AML-193 (cell line): ENCODE measurements at places on chromosomes 1 and 21.

- DNase-seq, result no peak
These were observed 127.8 kb downstream of the TBX19 start for GRCh38 chr1:168408539-168408865.

DNA sequence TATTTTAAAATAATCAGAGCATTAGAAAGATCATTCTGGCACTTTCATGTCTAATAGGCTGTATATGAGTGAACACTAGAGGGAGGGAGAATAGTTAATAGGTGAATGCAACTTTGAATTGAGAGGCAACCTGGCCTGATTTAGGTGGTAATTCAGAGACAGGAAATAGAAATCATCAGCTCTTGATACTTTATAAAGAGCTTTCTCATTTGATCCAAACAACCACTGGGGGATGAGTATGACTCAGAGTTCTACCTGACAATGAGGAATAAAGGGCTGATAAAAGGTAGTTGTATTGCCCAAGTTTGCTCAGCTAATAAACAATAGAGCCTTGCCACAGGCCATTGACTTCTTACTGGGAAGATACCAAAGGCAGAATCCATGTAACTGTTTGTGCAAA is 5.2 kb upstream of the FAM89A start:
- no peak for DNase-seq

GRCh38 chr21:35506352-35506751 is 457.2 kb upstream of the RUNX1 start:
- DNase-seq, result no peak

GRCh38 chr1:59089922-59090457 is 206.9 kb upstream of the FGGY start:
- no peak for DNase-seq

DNA sequence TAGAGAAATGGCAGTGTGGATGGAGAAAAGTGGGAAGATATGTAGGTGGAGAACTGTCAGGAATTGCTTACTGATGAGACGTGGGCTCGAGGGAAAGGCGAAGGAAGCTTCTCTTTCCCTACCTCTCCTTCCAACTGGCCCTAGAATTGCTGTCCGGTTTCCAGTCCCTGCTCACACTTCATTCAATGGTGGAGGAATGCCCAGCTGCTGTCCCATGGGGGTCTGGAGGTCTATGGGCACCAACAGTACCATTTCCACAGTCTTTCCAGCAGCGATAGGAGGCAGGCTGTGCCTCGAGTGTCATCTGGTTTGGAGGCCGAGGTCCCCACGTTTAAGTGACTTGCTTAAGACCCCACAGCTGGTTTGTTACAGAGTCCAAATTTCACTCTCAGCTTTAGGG is 31.5 kb upstream of the CD1D start:
- no peak for DNase-seq

DNA sequence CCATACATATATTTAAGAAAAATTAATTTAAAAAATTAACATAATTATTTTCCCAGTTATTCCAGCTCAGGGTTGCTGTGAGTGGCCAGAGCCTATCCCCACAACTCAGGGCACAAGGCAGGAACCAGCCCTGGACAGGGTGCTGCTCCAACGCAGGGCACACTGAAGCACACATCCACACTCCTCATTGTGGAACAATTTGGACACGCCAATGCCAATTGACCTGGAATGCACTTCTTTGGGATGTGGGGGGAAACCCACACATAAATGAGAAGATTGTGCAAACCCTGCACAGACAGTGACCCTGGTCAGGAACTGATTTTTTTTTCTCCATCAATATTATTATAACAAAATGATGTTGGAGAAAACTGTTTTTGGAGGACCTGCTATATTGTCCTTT is 23.4 kb downstream of the SAMSN1 start:
- no peak for DNase-seq

- DNase-seq, result no peak
These were observed 360.7 kb downstream of the CAMTA1 start for GRCh38 chr1:7145947-7146346.

DNA sequence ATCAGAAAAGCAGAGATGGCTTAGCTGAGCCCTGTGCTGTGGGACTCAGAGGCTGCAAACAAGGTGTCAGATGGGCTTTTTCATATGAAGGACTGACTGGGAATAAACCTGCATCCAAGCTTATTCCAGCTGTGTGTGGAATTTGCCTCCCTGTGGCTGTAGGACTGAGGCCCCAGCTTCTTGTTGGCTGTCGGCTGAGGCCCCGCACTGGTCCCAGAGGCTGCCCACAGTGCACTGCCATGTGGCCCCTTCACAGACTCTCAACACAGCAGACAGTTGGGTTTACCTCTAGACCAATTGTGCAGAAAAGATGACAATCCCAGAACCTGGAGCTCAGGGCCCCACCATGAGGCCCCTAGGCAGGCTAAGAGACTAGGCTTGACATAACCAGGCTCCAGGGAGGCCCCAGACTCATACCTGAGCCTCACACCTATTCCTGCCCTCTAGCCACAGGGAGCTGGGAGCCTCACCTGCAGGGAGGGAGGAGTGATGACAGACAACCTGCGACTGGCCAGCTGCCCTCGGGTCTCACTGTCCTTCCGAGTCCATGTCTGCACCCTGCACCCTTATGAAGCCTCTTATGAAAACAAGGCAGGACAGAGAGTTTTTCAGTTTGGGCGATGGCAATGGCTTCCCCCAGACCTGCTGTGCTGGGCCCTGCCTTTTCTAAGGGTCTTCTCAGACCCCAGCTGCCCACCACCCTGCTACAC is 615.5 kb downstream of the NPHP4 start:
- no peak for DNase-seq

DNA sequence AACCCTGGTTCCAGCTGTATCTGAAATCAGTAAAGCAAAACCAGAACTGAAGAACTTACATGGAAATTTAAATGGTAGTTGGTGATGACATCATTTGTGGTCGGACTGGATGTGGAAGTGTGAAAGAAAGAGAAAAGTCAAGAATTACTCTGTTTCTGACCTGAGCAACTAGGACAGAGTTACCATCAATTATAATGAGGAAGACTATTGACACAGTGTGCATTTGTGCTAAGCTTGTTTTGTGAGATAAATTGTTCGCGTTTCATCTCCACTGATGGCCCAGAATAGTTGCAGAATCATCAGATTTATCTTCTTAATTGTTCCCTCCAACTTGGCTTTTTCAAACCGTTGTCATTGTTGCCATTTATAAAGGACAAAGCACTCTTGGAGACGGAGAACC is 410.6 kb upstream of the DEPDC1 start:
- DNase-seq, result no peak

GRCh38 chr1:60727552-60727951 is 354.8 kb upstream of the NFIA start:
- DNase-seq, result no peak

- DNase-seq, result no peak
These were observed 61.4 kb upstream of the FMN2 start for GRCh38 chr1:240030236-240030635.

DNA sequence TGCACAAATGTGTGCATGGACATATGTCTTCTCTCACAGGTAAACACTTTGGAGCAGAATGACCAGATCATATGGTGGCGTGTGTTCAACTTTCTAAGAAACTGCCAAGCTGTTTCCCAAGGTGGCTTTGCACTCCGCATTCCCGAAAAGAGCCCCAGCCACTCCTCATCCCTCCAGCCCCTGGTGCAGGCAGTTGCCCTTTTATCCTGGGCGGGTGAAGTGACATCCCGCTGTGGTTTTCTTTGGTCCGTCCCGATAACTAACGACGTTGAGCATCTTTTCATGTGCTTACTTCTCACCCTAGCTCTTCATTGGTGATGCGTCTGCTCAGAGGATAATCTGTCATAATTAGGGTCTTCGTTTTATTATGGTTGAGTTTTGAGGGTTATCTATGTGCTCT is 612.5 kb downstream of the MATN1 start:
- DNase-seq, result no peak

GRCh38 chr21:42861848-42862400 is 17.4 kb downstream of the WDR4 start:
- DNase-seq, result no peak

- DNase-seq, result peak; percentile 5
These were observed 268.9 kb downstream of the HHAT start for GRCh38 chr1:210597555-210598134.

- no peak for DNase-seq
These were observed 30.2 kb downstream of the LDLRAP1 start for GRCh38 chr1:25573591-25573930.

DNA sequence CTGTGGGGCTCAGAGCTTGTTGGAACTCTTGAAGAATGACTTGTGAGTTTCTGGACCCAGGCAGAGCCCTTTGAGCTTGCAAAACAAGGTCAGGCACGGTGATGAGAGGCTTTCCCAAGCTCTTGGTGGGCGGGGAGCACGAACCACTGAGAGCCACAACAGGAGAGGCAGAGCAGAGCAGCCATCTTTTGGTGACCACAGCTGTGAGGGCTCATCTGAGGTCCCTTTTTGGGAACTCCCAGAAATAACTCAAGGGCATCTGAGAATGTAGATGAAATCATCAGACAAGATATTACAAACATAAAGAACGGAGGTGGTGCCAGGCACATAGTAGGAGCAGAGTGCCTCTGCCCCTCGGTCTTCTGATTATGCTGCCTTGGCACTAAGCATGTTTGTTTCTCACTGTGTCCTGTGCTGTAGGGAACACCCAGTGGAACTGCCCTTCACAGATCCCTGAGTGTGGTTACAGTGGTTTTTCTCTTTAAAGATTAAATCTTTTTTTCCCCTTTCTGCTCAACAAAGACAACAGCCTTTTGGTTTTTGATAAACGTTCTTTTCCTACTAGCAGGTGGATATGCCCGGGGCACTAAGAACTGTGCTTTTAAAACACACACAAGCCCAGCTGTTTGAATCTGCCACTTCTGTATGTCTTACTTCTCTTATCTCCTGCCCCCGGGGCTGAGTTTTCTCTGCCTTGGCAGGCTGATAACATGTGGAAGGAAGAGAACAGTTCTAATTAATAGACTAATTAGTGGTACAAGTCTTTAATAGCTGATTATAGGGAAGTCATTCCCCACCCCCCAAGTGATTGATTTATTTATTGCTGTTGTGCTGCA is 37.7 kb downstream of the CD34 start:
- peak; percentile 83 for DNase-seq

GRCh38 chr1:48043622-48044021 is 46.4 kb upstream of the TRABD2B start:
- DNase-seq, result no peak

- DNase-seq, result no peak
These were observed 34.0 kb upstream of the ABCA4 start for GRCh38 chr1:94154989-94155388.

- DNase-seq, result no peak
These were observed 761 bp upstream of the PAX7 start for GRCh38 chr1:18629659-18630510.

- DNase-seq, result no peak
These were observed 920.1 kb downstream of the LTN1 start for GRCh38 chr21:28072601-28073000.

DNA sequence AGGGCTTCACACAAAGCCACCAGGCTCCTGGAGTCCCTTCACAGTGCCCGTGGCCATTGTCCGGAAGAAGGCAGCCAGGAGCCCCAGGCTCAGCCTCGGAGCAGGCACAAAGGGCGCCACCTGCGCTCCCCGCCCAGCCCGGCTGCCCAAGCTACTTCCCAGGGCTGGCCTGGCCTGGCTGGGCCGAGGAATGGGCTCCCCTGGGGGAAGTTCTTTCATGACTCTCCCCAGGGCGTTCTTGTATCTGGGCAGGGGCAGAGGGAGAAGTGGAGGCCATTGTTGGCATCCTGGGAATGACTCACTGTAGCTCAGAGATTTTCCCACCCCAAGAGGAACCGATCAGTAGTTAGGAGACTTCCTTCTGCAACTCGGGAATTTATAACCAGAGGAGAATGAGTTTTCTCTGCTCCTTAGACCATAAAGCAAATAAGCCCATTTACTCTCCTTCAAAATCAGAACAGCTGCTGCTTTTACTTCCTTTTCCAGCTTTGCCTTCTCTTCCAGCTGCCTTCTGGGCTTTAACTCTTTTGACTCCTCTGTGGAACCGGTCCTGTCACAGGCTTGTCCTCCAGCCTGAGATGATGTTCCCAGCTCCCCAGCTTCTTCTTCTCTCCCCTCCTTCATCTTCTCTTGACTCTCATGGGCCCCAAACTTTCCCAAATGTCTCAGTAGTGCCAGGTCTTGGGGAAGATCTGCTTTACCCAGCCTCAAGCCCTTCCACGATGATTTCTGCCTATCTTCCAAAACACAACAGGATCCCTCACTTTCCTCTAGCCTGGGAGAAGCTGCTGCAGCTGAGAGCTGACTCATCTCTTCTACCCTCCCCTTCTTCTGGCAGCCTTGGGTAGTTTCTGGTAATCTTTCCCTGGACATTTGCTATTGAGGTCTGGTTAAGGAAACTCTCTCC is 118.7 kb upstream of the CD34 start:
- DNase-seq, result no peak

- DNase-seq, result no peak
These were observed 115.5 kb downstream of the RERE start for GRCh38 chr1:8701794-8702471.
